ENCODE measurements at places on chromosomes 2 and 18.
A peak's percentile ranks its signal among the peaks of the same experiment; 100 is the strongest.

- DNase-seq = no peak
Observed at GRCh38 chr2:11411244-11411643, 54.7 kb downstream of the E2F6 start.

DNA sequence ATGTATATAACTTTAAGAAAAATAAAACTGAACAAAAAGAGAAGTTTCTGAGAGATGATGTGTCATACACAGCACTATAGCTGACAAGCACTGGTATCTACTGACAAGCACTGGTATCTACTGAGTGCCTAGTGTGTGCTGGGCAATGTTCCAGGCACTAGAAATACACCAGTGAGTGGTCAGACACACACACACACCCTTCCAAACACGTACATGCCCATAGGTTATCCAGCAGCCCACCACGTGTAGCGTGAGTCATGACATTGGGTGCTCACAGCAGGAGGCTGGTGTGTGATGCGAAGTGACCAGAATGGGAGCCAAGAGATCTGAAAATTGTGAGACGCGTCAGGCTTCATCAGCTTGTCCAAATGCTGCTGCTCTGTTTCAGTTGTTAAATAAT, 12.2 kb upstream of the GNAL start:
- no peak for DNase-seq

- DNase-seq = no peak
Observed at GRCh38 chr2:343355-343754, 55.5 kb upstream of the ALKAL2 start.

DNA sequence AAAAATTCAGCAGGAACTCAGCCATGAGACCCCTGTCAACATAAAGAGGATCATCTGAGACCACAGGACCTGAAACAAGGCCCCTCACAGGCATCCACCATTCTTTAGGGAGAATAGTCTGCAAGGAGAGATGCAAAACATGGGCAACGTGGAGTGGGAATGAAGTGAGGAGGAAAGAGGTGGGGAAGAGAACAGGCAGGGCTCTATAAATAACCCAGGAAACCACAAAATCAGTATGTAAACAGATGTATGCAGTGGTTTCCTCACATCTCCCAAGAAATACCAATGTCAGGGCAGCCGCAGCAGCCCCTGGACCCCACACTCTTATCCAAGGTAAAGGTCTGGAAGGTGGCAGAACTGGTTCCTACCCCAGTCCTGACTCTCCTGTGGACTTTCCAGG, 168.5 kb downstream of the EN1 start:
- DNase-seq = no peak

- no peak for DNase-seq
Observed at GRCh38 chr18:1270081-1270480, 365.4 kb downstream of the ADCYAP1 start.

DNA sequence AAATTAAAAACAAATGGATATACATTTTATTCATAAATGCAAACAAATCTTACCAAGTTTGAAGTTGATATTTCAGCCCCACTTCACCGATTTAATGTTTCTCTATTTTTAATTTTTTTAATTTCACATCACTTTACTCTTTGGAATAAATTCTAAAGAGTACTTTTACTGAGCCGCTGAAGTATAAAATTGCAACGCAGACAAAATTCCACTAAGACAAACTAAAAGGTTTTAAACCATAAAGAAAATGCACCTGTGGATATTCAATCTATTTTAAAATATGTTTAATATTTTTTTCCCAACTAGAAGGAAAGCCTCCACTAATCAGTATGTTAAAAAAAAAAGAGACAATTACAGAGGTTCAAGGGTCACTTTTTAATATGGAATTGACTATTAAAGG, 1073.9 kb upstream of the CRIM1 start:
- no peak for DNase-seq

DNA sequence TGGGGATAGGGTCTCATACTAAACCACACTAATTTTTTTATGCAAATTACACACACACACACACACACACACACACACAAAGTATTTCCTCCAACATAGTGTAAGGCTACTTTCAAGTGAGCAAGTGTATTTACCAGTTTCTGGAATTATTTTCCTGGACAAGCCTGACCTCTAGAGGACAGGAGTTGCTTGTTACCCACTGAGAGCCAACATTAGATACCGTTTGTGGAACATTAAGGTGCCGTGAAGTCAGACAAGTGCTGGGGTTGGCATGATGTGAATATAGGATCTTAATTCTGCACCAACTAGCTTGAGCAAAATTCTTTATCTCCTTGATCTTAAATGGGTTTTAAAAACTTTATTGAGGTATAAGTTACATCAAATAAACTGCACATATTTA, 39.3 kb upstream of the SERPINB2 start:
- peak; percentile 59 for DNase-seq

DNA sequence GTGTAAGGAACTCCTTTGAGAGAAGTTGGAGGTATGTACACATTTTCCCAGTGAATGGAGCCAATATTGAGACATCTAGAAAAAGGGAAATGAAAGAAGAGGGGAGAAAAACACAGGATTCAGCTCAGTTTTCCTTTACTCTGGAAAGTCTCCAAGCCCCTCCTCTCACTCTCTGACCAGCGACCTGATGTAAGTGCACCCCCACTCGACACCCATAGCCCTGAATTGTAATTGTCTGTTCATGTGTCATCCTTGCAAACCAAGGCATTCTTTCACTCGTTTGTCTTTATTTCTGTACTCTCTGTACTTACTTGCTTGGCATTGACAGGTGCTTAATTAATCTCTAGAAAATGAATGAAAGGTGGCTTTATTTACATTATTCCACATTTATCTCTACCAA, 55.7 kb upstream of the CTAGE1 start:
- no peak for DNase-seq

DNA sequence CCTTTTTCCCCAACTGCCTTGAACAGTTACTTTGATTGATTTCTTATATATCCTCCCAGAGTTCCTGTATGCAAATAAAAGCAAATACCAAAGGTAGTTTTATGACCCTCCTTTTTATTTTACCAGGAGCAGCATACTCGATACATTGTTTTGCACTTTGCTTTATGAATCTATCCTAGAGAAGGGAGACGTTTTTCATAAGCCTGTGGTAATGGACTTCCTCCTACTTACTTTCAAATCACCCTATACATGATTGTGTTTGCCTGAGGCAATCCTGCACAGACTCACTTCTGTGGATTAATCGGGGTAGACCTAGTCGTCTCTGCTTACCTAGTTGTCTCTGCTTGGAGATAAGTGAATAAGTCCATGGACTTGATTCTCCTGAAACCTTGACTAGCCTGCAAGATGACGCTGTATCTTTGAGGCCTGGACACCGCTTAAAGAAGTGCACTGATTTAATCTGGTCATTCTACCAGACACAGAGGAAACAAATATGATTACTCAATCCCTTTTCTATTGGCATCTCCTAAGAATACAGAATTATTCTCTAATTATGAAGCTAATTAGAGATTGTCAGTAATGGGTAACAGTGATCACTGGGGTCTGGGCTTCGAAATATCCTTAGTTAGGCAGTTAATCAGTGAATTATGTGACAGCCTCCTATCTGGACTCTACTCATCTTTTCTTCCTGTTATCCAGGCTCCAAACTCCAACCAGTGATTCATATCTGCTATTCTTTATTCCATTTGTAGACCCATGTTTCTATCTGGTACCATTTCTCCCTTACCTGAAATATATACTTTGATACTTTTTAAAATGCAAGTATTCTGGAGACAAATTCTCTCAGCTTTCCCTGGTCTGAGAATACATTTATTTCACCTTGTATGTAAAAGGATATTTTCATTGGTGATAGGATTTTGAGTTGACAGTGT, 447.4 kb upstream of the TRIB2 start:
- no peak for DNase-seq

GRCh38 chr2:112183327-112184025, 45.3 kb downstream of the FBLN7 start:
- no peak for DNase-seq

- DNase-seq = no peak
Observed at GRCh38 chr18:8824846-8825245, 119.5 kb downstream of the MTCL1 start.

DNA sequence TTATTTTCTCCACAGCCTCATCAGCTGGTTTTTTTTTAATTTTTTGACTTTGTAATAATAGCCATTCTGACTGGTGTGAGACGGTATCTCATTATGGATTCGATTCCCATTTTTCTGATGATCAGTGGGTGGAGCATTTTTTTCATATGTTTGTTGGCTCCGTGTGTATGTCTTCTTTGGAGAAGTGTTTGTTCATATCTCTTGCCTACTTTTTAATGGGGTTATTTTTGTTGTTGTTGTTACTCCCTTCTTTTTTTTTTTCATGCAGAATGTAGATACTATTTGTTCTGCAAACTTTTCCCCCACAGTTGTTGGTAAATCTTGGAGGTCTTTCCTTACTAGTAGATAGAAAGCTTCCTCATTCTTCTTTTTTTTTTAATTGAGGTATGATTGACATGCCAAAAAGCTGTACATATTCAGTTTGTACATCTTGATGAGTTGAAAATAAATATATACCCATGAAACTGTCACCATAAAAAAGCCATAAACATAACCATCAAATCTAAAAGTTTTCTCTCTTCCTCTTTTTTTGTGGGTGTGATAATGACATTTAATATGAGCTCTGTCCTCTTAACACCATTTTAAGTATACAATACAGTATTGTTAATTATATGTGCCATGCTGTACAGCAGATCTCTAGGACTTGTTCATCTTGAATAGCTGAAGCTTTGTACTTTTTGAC, 21.8 kb upstream of the NT5DC4 start:
- no peak for DNase-seq

- no peak for DNase-seq
Observed at GRCh38 chr2:148616662-148617061, 27.9 kb upstream of the EPC2 start.

DNA sequence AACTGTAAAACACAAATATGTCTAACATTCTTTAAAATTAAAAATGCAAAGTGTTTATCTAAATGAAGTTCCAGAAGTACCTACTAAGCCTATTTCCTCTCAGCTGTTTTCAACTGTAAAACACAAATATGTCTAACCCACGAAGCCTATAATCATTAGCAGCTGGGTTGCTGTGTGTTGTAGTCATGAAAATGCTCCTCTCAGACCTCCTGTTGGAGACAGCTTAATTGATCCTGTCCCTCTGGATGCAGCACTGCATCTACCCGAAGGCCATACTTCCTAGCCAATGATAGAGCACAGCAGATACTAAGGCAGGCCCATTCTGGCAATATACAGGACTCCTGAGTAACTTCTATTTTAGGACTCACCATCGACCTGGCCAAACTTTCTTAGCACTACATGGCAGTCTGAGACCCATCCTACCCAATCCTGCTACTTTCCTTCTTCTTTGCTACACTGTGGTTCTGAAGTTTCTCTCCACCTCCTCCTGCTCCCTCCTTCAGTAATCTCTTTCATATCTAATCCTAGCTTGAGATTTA, 92.5 kb upstream of the RBBP8 start:
- DNase-seq = peak; percentile 32

- DNase-seq = no peak
Observed at GRCh38 chr18:7593218-7593819, 26.2 kb downstream of the PTPRM start.
